ENCODE measurements at places on chromosomes 5 and 9. TPM values are rescaled to one million over a fixed set of nuclear protein-coding genes. Genes with fewer than 3 reads are reported as not detected.
A peak's percentile ranks its signal among the peaks of the same experiment; 100 is the strongest.

The RRAGA gene
- total RNA-seq, result 94.6 TPM

The YTHDC2 gene
- total RNA-seq, result 12.6 TPM

The FAT2 gene
- total RNA-seq, result 0.18 TPM

The MFAP3 gene
- 35.3 TPM for total RNA-seq

The SLC36A3 gene
- not detected for total RNA-seq

The ZNF658 gene
- 8.7 TPM for total RNA-seq

DNA sequence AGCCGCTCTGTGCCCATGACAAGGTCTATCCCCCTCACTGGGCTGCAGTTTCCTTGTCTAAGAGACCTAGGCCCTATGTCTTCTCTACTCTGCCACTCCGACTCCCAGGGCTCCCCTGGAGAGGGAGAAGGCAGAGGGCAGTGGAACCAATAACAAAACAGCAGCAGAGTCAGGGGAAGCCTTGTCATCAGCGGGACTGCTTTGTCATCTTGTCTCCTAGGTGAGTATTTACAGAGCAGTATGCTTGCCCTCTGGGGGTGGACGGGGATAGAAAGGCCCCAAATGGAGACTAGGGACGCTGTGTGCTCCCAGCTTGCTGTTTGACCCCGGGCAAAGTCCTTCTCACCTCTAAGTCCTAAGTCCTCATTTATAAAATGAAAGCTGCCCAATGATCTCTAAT, 318.5 kb downstream of the CDK5RAP2 start:
- no peak for DNase-seq

DNA sequence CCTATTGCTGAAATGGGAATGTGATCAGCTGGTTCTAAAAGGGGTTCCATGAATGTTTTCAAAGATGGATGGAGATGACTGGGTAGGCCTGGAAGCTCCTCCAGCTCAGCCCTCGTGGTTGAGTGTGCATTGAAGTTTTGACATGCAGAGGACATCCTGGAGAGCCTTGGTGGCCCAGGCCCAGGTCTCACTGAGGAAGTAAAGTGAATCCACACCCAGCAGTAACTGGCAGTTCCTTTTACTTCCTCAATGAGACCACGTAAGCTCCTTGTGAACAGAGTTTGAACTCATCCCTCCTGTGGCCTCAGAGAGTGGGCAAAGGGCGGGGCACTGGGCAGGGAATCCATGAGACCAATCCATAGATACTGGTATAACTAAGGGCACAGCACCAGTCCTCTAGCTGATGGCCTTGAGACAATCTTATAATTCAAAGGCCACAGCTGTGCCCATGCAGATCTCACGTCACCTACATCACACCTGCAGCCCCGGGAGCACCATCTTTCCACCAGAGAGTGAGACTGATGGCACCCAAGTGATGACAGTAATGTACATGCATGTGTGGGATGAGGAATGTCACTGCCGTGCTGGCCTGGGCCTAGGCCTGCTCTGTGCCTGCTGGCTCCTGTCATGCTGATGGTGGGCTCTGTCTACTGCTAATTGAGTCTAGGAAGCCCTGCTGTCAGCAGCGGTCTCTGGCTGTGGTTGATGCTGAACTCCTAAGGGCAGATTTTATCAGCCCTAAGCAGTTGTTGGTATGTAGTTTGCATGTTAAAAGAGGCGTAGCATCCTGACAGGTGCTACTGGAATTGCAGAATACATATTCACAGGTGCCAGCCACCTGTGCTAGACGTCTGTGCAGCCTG, 257.8 kb downstream of the FSTL4 start:
- no peak for DNase-seq

GRCh38 chr9:75545287-75545686, 345.2 kb upstream of the PCSK5 start:
- no peak for DNase-seq

DNA sequence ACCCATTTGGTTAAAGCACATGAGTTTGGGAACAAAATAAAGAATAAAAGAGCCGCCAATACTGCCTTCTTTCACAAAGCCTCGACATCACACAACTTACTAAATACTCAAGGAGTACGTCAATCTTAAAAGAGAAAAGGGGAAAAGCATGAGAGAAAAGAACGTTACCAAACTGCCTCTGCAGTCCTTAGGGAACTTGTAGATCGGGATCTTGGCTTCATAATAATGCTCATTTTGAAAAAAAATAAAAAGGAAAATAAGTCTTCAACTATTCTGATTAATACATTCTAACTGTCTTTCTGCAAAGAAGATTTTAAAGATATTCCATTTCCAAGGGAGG, 618.4 kb downstream of the PDE4D start:
- DNase-seq, result no peak

- DNase-seq, result no peak
Observed at GRCh38 chr9:26331223-26331622, 561.4 kb downstream of the CAAP1 start.

DNA sequence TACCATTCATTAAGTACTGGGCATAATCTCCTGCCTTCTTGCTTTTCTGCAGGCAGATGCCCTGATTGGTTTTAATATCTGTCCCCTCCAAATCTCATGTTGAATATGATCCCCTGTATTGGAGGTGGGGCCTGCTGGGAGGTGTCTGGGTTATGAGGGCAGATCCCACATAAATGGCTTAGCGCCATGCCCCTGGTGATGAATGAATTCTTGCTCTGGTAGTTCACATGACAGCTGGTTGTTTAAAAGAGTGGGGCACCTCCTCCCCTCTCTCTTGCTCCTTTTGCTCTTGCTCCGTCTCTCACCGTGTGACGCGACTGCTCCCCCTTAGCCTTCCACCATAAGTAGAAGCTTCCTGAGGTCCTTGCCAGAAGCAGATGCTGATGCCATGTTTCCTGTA, 564.0 kb upstream of the BRINP1 start:
- no peak for DNase-seq

DNA sequence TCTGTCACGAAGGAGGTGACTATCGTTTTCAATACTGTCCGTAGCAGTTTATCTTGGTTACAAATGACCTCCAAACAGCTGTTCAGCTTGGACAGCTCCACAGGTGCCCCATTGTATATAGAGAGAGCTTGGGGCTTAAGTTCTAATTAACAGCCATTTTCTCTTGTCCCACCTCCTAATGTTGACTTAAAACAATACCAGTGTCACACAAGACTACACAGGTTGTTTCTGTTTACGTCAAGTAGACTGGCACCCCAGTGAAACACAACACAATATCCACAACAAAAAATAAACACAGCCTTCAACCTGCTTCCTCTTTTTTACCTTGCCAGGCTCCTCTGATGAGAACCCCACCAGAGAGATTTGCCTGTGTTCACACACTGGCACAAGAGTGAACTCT, 39.8 kb upstream of the TLE1 start:
- no peak for DNase-seq

DNA sequence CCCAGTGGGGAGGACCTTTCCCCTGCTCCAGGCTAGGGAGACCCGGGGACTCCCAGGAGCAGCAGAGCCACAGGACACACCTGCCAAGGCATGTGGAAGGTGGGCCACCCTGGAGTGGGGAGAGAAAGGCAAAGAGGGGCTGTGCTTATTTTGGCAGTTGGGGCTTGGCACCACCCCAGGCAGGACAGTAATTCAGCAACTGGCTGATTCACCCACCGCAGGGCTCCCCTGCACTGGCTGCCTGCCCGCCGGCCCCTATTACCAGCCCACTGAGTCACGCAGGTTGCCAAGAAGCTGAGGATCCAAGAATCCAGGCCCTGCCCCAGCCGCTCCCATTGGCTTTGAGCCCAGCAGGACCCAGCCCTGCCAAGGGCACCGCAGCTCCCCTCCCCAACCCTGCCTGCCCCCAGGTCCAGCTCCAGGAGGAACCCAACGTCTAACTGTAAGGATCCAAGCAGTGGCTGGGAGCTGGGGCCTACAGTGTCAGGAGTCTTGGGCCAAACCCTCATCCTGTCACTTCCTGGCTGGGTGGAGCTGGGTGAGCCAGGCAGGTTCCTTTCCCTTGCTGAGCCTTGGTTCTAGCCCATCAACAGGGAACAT, 14.2 kb upstream of the RALGDS start:
- DNase-seq, result peak; percentile 81

DNA sequence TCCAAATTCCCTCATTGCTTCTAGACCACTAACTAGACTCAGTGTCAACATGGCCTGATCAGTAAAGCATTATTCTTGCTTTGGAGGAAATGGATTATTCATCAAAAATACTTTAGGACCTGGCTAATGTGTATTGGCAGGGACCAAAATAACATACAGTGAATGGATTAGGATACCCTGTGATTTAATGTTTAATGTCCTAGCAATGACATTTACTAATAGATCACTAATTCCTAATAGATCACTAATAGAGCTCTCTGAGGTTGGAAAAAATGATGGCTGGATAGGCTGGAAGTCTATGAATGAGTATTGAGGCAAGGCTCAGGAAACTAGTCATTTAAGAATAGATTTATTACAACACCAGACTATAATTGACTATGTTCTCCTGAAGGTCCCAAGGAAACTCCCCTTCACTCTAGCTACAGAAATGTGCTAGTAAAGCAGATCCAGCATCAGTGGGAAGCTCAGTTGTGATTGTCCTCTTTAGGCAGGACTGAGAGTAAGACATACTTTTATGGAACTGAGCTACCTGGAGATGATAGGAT, 46.1 kb upstream of the CHSY3 start:
- no peak for DNase-seq

GRCh38 chr5:112732131-112732530, 5.6 kb upstream of the APC start:
- DNase-seq, result no peak

DNA sequence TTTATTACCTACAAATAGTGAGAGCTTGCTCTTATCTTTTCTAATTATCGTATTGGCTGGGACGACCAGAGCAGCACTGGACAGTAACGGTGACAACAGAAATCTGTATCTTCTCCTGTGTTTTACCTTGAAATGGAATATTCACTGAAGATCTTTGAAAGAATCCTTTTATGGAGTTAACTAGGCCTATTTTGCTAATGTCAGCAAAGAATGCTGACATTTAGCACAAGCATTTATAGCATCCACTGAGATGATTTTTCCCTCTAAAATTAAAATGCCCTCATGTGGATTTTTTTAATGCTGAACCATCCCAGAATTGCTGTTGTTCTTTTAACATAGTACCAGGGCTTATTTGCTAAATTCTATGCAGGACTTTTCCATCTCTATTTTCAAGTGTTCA, 59.4 kb downstream of the ROR2 start:
- no peak for DNase-seq

DNA sequence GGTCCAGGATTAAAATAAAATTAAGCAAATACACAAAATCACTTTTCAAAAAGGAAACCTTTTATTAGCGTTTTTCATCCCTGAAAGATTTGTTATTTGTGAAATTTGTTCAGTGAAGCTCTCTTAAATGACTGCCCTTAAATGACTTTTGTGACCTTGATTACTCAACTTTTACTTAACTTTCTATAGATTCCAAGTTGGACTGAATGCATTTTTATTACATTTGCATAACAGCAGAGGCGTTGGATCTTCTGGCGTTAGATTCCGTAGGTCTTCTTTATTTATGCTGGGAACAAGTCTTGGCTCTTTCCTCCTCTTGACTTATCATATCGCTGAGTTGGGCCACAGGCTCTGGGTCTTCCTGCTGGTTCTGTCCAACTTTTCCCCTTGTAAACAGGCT, 78.4 kb downstream of the APBA1 start:
- DNase-seq, result no peak

- DNase-seq, result no peak
Observed at GRCh38 chr5:158910782-158911692, 188.7 kb downstream of the EBF1 start.

DNA sequence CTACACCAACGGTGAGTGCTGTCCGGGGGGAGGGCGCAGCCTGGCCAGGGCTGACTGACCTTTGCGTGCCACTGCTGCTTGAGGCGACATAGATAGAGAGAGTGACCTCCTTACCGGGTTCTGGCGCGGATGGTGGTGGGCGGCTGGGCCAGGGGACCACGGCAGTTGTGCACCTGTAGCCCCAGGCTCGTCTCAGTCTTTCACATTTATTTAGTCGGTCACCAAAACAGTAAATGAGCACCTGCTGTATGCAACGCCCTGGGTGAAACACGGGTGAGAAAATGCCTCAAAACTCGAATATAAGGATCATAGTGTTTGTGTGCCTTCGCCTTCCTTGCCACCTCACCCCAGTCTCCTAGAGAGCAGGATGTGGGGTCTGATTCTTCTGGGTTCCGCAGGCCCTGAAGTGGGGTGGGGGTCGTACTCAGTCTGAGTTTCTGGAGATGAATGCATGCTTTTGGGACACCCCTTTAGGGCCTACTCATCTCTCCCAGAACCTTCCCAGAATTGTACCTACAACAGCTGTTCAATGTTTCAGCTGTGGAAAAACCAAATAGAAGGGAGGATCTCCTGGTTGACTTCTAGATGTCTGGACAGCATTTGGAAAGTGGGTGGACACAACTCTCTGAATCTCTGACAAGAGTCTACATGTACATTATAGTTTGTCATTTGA, 714 bp downstream of the SEC24A start:
- no peak for DNase-seq

DNA sequence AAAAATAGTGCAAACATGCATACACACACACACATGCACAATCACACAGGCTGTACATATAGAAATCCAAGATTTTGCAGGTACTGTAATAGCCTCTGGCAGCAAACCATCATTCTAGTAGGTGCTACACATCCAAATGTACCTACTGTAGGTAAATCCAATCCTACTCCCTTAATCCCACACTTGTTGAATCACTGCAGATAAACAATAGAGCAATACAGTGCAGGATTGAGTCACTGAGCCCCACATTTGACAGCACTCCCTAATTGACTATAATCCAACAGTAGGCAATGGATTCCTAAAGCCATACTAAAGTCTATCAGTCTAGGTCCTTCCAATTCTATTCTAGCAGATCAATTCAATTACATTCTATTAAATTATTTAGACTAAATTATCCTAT, 1640.5 kb upstream of the CDH9 start:
- DNase-seq, result no peak

GRCh38 chr5:98468188-98468869, 305.1 kb upstream of the RGMB start:
- no peak for DNase-seq

DNA sequence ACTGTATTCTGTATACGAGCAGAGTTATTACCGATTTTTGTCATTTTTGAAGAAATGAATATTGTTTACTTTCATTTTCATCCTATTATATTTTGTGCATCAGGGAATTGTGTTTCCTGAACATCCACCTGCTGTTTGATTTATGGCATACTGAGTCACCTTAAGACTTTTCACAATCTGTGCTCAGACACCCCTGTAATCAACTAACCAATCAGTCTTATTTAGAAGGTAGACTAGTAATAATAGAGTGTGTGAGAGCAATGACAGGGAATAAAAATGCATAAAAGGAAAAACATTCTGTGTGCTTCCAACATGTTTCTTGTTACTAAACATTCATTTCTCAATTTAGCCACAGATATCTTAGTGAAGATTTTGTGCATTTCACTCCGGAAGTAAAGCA, 1413.6 kb upstream of the ACO1 start:
- DNase-seq, result no peak
